ENCODE measurements at places on chromosomes 1 and 21.

DNA sequence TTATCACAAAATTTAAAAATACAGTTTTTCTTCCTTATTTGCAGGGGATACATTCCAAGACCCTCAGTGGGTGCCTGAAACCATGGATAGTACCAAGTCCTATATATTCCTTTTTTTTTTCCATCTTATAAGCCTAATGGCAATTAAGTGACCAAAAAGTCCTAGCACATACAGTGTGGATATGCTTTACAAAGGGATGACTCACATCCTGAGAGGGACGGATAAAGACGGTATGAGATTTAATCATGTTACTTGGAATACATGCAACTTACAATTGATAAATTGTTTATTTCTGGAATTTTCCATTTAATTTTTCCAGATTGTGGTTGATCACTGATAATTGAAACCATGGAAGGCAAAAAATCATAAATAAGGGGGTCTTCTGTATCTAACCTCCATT is 181.2 kb upstream of the BRINP3 start:
- DNase-seq, result no peak

DNA sequence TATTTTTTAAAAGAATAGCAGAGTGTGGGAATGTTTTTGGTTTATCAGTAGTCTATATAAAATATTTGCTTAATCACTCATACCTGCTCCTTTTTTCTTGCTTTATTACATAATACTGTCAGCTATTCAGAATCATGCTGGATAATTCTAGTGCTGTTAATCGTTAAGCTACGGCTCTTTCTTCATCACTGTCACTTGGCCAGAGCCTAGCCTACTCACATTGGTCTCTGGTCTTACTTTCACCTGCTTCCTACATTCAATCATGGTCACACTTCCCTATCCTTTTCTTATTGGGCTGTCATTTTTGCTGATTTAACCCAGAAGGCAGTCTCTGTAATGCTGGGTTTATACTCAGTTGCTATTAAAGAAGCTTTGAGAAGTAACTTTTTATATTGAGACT is 2.5 kb downstream of the KLHL20 start:
- DNase-seq, result no peak

GRCh38 chr1:179366093-179366800 is 476 bp downstream of the AXDND1 start:
- DNase-seq, result no peak

DNA sequence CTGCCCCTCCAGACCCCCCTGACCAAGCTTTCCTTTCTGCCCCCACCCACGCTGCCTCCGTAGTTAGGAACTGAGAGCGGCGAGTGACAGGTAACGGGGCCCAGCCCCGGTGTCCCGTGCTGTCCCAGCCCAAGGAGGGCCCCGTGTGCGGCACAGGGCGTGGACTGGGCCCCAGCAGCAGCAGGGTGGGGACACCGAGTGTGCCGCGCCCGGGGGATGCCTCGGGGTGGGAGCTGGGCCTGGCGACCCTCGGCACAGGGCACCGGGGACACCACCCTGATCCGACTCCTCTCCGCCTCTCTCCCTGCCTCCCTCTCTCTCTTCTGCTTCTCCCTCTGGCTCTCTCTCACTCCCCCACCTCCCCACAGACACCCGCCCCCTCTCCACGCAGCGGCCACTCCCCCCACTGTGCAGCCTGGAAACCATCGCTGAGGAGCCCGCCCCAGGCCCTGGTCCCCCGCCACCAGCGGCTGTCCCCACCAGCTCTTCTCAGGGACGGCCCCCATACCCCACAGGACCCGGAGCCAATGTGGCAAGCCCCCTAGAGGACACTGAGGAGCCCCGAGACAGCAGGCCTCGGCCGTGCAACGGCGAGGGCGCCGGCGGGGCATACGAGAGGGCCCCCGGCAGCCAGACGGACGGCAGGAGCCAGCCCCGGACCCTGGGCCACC is 22.7 kb downstream of the PANK4 start:
- DNase-seq, result no peak

DNA sequence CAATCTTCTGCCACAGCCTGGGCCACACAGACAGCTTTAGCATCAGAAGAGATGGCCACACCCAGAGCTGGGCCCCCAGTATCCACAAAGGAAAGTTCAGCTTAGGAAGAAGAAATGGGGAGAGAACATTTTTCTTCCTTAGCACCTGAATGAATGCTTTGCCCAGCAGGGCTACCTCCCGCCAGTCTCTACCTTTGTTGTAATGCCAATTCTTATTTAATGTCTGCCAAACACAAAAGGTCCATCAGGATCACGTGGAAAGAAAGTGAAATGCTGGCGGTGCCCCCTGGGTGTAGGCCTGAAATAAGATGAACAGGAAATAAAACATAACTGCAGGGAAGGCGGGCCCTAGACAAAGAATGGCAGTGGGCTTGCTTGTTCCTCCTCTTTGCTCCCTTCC is 125.6 kb downstream of the CACNA1E start:
- no peak for DNase-seq

Measured in stromal cell of bone marrow (primary cell).